ENCODE measurements at places on chromosomes 12 and 14.
A peak's percentile ranks its signal among the peaks of the same experiment; 100 is the strongest.

GRCh38 chr12:7219599-7220243, 30.2 kb downstream of the PEX5 start:
- DNase-seq, result peak; percentile 78

DNA sequence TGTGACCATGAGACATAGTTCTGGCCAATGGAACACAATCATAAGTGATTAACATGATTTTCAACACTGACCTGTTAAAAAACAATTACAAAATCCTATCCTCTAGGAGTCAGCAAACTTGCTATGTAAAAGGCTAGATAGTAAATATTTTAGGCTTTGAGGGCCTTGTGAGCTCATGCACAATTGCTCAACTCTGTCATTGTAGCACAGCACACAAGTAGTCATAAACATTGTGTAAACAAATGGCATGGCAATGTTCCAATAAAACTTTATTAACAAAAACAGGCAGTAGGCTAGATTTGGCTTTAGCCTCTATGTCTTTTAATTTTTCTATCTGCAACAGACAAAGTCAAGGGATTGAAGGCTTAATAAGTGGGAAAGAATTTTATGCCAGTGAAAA, 350.7 kb downstream of the C12orf50 start:
- no peak for DNase-seq

- DNase-seq, result no peak
Observed at GRCh38 chr12:132395908-132396305, 66.5 kb upstream of the GALNT9 start.

GRCh38 chr12:66241061-66242043, 52.3 kb downstream of the IRAK3 start:
- no peak for DNase-seq
